Foreskin fibroblast (primary cell): ENCODE measurements at places on chromosomes 7 and 10.

DNA sequence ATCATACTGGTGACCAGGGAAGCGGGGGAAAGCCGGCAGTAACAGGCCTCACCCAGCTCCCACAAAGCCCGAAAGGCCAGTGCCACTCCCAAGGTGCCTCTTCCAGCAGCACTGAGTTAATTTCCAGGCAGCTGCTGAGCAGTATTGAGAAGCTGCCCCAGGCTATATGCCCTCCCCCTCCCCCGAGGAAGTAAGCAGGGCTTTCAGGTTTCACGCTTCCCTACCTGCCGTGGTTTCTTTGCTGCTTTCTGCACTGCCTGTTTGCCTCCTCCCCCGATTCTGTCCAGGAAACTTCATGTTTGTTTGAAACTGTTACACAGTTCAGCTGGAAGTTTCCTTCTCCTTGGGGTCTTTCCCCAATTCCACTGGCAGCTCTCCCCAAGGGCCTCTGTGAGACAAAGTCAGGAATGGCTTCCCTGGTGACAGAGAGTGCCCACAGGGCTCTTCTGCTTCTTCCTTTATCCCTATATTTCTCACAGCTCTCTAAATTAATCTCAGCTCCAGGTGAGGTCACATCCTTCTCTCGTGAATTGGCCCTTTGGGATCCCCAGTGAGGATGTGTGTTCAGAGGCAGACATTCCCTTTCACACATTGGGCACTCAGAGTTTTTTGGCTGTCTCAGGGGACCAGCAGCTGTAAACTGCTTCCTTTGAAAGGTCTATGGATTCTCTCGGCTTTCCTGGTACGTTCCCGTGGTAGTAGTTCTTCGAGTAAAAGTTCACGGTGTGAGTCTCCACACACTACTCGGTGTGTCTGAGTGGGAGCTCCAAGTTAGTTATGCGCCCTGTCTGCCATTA, 19.4 kb downstream of the C1GALT1 start:
- no peak for DNase-seq

DNA sequence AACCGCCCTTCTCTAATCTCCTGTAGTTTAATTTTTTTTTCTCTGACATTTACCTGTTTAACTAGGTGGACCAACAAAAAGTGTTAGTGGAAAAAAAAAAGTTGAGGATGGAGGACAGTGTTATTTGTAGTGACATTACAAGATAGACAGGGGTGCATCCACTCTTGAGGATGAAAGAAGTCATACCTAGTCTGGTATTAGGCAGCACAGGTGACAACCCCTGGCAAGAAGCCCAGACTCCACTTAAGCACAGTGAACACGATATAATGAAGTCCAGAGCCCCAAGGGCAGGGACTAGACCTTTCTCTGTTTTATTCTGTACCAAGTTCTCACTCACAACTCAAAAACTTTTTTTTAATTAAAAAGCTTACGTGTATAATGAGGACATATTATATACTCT, 268.4 kb downstream of the GPR37 start:
- DNase-seq = no peak

DNA sequence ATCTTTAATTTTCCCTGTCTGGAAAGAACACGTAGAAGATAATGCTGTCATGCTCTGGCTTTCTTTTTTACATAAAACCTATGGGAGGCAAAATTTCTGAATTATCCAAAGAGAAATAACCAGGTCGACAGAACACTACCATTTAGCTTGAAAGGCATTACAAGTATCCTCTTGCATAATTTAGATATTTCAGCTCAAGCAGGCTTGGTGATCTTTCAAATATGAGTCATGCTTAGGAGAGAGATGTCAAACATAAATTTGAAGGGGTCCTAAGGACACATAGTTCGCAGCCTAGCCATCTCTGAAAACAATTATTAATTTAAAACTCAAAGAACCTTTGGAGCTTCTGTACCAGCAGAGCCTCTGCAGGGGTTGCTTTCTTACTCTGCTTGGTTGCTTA, 100.9 kb downstream of the FAS start:
- peak; percentile 56 for DNase-seq

DNA sequence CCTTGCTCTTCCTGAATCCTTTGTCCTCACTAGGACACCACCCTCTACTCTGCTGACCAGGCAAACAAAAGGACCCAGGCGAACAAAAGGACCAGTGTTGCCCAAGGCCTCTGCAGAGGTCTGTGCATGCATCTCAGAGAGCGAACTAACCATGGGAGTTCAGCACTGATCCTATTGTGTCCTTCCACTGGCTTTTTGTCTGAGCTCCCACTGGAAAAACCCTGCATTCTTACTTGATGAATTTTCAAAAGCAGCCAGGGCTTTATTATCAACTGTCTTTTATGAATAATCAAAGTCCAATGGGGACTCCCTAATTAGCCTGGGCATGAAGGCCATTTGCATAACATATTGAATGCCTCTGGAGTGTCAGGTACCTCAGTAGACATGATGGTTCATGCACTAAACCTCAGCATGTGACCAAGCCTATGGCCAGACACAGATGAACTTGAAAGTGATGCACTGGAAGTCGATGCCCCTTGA, 140.6 kb downstream of the KCNMA1 start:
- DNase-seq = no peak

- no peak for DNase-seq
Measured at GRCh38 chr7:156614434-156615264, 25.9 kb upstream of the RNF32 start.

- DNase-seq = no peak
Measured at GRCh38 chr10:22662733-22663330, 51.5 kb downstream of the PIP4K2A start.

- peak; percentile 53 for DNase-seq
Measured at GRCh38 chr7:103573479-103574058, 127.6 kb upstream of the SLC26A5 start.

GRCh38 chr7:69359003-69359700, 239.1 kb upstream of the AUTS2 start:
- no peak for DNase-seq

GRCh38 chr7:82012453-82012852, 242.6 kb upstream of the HGF start:
- no peak for DNase-seq

GRCh38 chr7:20307119-20307518, 23.6 kb upstream of the ITGB8 start:
- no peak for DNase-seq

- no peak for DNase-seq
Measured at GRCh38 chr10:50351483-50352146, 100.3 kb upstream of the ASAH2 start.

DNA sequence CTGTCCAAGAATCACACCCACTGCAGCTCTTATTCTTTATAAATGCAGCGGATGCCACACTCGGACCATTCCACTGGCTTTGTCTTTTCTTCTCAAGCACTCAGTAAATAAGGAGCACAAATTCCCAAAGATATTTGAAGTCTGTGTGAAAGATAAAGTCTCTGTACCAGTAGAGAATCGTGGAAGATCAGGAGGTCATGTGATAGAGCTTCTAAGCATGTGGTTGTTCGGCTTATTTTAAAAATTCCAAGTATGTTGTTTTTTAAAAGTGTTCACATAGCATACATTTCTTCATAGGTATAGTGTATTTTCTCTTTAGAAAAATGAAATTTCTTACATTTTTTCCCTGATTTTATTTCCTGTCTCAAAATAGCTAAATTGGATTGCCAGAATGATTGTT, 75.8 kb downstream of the NOC3L start:
- DNase-seq = no peak

DNA sequence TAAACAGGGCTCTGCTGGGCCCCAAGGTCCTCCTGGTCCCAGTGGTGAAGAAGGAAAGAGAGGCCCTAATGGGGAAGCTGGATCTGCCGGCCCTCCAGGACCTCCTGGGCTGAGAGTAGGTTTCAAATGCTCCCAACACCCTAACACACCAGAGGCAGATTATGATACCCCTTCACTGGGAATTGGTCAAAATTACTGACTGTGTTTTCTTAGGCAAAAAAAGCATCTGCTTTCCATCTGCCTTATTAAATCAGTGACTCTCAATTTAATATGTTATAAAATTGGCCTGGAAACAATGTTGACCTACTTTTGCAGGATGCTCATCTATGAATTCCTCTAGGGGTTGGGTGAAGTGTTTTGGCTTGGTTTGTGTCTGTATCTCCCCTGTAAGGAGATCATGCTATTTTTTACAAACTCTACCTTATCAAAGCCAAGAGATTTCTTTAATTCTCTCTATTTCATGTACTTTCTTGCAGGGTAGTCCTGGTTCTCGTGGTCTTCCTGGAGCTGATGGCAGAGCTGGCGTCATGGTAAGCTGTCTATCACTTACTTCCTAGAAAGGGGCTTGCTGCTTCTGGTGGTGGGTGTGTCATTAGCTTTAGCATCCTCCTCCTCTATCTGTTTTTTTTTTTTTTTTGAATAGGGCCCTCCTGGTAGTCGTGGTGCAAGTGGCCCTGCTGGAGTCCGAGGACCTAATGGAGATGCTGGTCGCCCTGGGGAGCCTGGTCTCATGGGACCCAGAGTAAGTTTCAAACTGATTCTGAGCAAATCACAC, 15.9 kb downstream of the COL1A2 start:
- DNase-seq = no peak

- DNase-seq = no peak
Measured at GRCh38 chr10:105139363-105139896, 498.3 kb downstream of the SORCS3 start.

DNA sequence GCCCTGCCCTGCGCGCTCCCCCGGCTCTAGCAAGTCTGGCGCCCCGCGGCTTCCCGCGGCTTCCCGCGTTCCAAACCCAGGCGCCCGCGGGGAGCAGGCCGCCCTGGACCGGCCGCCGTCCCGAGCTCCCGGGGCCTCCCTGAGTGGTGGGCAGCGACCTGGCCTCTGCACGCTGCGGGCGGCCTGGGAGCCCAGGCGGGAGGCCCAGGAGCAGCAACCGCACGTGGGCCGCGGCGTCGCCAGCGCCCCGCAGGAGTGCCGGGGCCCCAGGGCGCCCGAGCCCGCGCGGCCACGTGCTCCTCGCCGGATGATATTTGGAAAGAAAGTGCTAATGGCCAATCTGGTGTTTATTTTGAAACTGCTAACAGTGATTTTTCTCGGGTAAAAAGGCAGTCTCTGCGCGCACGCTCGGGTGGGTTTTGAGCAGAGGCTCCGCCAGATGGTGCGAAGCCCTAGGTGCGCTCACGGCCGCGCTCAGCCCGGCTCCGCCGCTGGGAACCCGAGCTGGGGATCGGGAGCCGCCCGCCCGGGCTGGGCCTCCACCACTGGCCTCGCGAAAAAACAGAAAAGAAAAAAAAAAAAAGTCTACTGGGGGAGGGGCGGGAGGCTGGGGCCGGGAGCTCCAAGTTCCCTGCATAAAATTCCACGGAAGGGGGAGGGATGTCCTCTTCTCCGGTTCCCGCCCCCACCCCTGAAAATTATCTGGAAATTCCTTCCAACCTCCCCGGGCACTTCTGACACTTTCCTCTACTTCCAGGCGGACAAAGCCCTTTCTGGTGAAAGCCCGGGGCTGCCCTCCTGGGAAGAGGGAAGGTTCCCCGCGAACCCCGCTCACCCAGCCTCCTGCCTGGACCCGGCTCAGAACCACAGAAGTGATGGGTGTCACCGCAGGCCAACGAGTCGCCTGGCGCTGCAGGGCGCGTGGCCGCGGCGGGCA, 4.3 kb downstream of the EBF3 start:
- DNase-seq = no peak

DNA sequence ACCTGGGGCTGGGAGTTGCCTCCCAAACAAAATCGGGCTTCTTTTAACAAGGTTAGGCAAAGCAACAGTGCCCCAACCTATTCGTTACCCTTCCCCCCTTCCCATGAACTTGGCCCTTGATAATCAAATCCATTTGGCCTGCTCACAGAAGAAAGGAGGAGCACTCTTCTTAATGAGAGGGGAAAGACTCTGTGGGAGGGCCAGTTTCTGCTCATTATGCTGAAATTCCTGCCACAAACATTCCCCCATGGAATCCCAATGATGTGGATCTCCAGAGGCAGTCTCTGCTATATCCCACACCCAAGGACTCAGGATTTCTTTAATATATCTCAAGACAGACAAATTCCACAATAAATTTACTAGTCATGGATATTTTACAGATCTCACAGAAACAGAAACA, 43.0 kb downstream of the LSM5 start:
- DNase-seq = no peak

DNA sequence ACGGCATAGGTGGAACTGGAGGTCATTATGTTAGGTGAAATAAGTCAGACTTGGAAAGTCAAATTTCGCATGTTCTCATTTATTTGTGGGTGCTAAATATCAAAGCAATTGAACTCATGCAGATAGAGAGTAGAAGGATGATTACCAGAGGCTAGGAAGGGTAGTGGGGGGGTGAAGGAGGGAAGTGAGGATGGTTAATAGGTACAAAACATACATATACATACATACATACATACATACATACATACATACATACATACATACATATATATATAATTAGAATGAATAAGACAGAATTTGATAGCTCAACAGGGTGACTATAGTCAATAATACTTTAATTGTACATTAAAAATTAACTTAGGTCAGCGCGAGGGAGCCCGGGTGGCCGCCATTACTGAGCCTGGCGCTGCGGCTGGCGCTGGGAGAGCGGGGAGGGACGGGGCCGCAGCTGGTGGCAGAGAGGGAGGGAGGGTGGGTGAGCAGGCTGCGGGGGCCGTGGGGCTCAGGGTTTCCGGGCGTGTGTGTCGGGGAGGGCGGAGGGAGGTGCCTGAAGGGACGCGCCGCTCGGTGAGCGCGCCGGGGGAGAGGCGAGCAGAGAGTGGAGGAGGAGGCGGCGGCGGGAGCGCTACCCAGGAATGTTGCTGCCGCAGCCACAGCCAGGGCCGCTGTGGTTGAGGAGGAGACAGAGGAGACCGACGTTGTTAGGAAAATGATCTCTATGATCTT, 85.8 kb upstream of the EGFR start:
- DNase-seq = peak; percentile 75

DNA sequence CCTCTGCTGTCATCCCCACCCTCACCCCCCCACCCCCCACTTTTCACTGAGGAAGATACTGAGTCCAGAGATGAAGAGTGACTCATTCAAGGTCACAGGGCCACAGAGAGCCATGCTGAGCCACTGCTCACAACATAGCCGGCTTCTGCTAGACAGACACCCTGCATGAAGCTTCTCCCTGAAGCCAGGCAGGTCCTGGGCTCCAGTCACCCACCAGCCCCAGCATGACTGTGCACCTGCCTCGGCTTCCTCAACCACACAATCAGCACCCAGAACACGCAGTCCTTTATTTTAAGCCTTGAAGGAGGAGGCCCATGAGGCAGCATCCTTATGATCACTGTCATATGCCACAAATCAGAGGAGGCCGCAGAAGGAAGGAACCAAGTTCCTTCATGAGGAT, 19.2 kb upstream of the PRKAG2 start:
- no peak for DNase-seq

GRCh38 chr10:44125879-44126278, 259.0 kb downstream of the CXCL12 start:
- peak; percentile 49 for DNase-seq
